GOT3 (cell line): ENCODE measurements at places on chromosomes 6 and 20.

GRCh38 chr6:158808941-158809678, 10.1 kb downstream of the EZR start:
- no peak for DNase-seq

GRCh38 chr6:55131616-55132015, 42.7 kb upstream of the HCRTR2 start:
- no peak for DNase-seq

DNA sequence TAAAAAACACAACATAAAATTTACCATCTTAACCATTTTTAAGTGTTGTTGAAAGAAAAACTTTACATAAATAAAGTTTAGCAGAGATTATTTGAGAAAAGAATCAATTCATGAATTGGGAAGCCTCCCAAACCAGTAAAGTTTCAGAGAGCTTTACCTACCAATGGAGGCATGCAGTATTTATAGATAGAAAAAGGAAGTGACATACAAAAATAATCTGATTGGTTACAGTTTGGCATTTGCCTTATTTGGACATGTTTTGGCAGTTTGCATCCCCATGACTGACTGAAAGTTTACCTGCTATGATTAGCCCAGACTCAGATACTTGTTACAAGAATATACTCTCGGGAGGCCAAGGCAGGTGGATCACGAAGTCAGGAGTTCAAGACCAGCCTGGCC, 3.7 kb upstream of the CMTR1 start:
- DNase-seq: no peak

GRCh38 chr20:53379014-53379832, 214.4 kb downstream of the ZNF217 start:
- no peak for DNase-seq

GRCh38 chr6:158591134-158591809, 31.4 kb downstream of the TMEM181 start:
- DNase-seq: no peak
